ENCODE measurements at places on chromosomes 2 and 18.

GRCh38 chr2:143085125-143085784 is 44.0 kb upstream of the ARHGAP15 start:
- DNase-seq = no peak

- no peak for DNase-seq
Measured at GRCh38 chr2:108297436-108298141, 8.9 kb downstream of the SULT1C2 start.

DNA sequence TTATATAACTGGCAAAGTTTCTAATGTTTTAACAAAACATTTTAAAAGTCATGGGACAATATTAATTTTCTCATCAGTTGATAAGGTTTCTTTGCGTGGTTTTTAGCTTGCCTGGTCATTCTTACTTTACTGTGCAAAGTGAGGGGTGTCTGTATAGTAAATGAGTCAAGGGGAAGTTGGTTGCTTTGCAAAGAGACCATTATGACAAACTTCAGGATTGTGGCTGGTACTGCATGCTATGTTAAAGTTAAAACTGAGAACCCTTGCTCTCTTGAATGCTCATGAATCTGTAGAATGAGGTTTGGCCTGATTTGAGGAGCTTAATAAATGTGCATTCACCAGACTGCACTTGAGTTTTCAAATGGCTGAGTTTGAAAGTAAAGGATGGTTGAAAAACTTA is 47.0 kb downstream of the COL4A4 start:
- no peak for DNase-seq

- DNase-seq = no peak
Measured at GRCh38 chr2:47083886-47084687, 71.0 kb downstream of the STPG4 start.

DNA sequence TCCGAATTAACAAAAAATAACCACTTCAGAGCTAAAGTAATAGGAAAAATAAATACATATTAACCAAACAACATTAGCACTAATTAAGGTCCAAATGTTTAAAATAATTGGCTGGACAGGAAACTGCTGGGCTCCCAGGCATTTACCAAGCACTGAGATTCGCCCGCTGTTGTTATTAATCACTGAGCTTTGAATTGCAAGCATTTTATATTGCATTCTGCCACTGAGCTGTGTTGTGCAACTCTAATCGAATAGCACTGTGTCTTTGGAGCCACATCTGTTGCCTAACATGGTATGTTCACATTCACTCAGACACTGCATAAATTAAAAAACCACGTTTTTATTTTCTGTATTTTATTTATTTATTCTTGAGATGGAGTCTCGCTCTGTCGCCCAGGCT is 88.9 kb downstream of the SOWAHC start:
- no peak for DNase-seq

DNA sequence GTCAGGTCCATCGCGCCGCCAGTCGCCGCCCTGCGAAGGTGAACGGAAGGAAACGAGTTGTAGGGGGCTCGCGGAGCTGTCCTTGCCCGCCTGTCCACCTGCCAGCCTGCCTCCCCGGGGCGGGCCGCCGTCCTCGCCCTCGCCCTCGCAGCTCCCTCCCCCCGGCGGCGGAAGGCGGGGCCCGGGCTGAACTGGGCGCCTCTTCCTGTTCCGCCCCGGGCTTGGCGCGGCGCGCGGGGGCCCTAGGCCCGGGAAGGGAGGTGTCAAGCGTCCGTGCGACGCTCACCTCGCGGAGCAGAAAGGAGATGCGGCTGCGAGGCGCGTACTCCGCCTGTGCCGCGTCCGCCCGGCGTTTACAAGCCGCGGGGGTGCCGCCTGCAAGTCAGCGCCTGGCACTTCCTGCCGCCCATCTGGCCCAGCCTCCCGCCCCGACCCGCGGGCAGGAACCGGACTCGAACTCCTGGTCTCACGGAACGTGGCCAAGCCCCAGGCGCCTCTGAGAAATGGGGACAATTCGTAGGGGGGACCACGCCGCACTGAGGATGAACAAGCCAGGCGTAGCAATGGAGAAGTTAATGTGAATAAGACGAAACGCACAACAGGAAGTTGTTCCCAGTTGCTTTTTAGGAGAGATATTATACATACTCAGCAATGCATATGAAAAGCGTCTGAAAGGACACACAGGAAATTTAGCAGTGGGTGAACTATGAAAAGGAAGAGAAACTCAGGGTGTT is at the start of gene CNPPD1:
TSS of gene CNPPD1 (minus strand) at position 108 of the 734 bp plus-strand sequence. CDS start at position 11, 97 bp downstream.
- DNase-seq = peak; percentile 94

DNA sequence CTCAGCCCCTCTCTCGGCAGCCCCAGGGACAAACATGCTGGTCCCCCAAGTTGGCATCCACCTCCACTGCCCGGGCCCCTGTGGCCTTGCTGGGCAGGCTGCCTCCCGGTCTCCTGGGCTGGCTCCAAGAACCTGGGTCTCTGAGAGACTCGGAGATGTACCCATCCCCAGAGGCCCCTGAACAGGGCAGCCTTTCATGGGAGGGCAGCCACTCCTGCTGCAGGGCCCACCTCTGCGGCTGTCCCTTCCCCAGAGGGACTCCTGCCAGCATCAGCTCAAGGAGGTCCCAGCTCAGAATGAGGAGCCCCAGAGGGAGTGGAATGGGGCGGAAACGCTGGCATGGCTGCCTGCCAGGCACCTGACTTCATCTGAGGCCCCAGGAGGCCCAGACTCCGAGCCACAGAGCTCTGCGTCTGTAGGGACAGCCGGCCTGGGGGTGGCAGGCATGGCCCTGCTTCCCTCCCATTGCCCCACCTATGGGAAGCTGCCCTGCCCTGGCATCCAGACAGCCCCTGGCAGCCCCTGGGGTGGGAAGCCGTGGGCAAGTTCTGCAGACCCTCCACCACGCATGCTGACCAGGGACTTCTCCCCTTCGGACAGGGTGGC is 857 bp upstream of the CROCC2 start:
- DNase-seq = peak; percentile 51

DNA sequence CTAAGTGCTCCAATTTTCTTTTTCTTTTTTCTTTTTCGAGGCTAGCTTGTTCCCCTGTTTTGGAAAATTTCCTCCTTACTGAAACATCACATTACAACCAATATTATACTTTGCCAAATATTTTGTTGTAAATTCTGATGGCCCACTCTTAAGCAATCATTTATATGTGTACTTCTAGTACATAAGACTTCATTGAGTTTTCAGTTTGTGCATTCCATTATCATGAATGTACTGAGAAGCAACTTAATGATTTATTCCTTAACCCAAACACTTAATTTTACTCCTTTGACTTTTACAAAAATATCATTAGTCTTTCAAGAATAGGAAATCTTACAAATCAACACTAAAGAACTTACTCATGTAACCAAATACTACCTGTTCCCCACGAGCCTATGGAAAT is 242.4 kb downstream of the ARHGAP15 start:
- DNase-seq = no peak

DNA sequence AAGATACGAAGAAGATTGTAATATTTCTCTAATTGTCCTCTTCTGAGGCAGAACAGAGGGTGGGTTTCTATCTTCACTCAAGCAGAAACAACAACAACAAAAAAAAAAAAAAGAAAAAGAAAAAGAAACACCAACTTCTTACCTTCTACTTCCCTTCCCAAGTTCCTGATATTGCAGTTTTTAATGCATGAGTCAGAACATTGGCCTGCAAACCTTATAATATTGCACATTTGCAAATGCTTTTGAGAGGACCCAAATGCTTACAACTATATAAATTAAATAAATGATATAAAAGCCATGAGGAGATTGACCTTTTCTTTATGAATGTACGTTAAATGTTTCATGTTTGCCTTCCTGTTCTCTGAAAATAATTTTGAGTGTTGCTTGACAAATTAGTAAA is 37.3 kb downstream of the PAX3 start:
- DNase-seq = no peak

DNA sequence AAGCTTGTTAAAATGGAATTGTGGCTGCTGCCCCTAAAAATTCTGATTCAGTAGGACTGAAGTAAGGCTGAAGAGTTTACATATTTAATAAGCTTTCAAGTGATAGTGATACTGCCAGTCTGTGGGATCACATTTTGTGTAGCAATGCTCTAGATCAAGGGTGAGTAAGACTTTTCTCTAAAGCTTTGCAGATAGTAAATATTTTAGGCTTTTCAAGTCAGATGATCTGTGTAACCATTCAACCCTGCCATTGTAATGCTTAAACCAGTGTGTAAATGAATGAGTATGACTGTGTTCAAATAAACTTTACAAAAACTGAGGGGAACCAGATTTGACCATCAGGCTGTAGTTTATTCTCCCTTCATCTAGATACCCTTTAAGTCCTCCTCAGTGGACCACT is 92.7 kb downstream of the PIK3C3 start:
- DNase-seq = no peak

DNA sequence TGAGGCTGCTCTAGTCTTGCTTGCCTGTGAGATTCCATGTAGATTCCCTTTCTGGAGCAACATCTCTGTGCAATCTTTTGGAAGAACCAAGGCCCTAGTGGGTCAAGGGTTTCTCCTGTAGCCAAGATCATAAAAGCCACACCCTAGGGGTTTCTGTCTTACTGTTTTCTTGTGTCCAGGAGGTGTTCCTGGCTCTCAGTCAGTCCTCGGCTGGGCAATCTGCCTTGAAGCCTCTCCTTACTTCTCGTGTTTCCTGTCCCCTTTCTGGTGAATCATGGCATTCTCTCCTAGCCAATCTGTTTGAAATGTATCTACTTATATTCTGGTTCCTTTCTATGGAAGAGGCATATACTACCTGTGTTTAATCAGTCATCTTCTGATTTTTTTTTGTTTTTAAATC is 484.8 kb upstream of the UBE2E3 start:
- no peak for DNase-seq

DNA sequence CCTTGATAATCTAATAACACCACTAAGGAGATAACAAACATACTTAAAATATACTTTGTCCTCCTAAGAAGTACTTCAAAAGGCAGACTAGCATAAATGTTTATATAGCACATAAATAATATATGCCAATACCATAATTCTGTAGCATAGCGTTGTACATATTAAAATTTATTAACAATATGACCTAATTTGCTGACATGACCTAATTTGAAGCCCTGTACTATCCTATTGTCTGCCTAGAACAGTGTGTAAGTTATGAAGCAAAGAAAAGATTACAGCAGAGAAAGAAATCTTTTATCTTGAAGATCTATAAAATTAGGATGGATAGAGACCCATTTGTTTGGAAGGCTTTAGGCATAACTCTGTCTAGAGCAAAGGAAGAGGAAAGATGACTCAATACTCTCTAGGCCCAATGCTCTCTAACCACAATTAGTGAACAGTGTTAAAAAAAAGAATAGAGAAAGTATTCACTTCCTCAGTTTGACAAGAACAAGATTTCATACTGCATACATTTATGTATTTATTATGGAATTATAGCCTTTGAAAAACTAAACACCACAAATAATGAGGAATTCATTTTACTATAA is 231.3 kb downstream of the ZRANB3 start:
- no peak for DNase-seq

DNA sequence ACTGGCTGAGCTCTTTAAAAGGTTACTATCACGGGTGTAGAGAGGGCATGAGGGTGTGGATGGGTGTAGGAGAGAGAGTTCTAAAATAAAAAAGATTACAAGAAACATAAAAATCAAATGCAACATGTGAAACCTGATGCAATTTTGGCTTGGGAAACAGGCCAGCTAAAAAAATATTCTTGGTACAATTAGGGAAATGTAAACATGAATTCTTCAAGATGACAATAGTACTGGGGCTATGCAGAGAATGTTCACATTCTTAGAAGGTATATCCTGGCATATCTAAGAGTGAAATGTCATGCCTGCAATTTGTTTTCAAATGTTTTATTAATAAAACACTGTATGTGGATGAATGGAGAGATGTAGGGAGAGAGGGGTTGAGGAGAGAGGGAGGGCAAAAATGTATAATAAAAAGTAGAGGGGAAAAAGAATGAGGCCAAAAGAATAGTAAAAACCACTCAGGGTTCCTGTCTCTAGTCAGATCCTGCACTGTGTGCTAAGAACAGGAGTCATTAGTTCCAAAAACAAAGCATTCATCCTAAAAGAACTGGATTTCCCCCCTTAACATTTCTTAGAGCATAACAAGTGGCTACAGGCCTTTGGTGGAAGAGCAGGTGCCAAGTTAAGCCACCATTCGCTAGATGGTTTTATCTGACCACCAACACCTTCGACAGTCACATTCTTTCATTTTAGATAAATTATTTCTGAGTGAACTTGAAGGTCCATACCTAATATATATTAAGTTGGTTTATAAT is 77.3 kb downstream of the LPIN2 start:
- no peak for DNase-seq

DNA sequence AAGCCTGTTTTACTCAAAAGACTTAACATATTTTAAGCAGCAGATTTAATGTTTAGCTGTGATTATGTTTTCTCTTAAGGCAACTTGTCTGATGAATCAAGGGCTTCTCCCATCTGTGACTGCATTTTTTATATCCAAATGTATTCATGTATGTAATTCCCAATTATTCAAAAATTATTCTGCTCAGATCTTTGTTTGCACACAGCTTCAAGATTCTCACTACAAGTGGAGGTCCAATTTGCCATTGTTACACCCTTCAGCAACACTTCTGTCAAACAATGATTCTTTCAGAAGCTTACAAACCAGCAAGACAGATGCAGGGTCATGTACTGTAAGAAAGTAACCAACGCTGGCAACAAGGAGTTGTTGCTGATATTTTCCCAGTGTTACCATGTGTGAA is 5.9 kb upstream of the LRPPRC start:
- DNase-seq = no peak

DNA sequence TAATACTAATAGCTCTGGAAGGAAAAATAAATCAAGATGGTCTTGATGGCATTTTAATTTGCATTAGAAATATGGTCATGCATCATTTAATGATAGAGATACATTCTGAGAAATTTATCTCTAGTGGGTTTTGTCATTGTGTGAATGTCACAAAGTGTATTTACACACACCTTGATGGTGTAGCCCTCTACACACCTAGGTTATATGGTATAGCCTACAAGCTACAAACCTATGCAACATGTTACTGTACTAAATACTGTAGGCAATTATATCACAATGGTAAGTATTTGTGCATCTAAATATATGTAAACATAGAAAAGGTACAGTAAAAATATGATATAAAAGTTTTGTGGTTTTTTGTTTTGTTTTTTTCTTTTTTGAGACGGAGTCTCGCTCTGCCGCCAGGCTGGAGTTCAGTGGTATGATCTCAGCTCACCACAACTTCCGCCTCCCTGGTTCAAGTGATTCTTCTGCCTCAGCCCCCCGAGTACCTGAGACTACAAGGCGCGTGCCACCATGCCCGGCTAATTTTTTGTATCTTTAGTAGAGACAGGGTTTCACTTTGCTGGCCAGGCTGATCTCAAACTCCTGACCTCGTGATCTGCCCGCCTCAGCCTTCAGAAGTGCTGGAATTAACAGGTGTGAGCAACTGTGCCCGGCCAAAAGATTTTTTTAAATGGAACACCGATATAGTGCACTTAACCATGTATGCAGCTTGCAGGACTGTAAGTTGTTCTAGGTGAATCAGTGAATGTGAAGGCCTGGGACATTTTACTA is 83.7 kb upstream of the UBXN4 start:
- no peak for DNase-seq

GRCh38 chr2:46909150-46909549 is 6.5 kb downstream of the MCFD2 start:
- no peak for DNase-seq

- DNase-seq = no peak
Measured at GRCh38 chr2:177660742-177661141, 268.2 kb downstream of the AGPS start.

GRCh38 chr2:35116151-35116550 is 1239.4 kb upstream of the CRIM1 start:
- no peak for DNase-seq
